ENCODE measurements at places on chromosomes 7 and 10.

DNA sequence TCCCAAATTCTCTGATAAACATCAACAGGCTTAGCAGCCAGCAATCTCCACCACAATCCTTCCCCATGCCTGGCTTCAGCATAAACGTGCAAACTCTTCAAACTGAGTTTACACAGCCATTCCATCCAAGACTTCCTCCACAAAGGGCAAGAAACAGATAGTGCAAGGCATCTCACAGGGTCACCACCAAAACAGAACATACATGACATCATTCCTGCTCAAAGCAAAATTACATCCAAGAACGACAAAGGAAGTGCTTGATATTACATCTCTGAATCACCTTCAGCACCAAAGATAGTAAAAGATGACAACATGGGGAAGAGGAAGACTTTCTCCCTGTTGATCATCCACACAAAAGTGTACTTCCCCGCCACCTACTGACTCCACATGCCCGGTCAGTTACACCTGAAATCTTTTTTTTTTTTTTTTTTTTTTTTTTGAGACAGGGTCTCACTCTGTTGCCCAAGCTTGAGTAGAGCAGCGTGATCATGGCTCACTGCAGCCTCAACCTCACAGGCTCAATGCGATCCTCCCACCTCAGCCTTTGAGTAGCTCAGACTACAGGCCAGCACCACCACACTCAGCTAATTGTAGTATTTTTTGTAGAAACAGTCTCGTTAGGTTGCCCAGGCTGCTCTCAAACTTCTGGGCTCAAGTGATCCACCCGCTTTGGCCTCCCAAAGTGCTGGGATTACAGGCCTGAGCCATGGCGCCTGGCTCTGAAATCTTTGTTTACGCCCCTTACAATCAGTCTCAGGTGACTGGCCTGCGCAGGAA lies 127.5 kb downstream of the PARD3 start:
- DNase-seq = no peak

DNA sequence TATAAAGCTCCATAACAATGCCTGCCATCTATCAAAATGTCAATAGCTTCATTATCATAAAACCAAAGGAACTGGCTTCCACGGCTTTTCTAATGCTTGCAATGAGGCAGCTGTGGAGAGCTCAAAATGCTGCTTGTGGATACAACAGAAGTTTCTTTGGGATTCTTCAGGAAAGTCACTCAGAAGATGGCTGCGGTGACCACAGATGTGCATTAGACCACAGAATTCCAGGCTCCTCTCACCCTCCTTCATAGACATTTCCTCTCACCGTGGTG lies 77.2 kb downstream of the CDCA7L start:
- DNase-seq = no peak

DNA sequence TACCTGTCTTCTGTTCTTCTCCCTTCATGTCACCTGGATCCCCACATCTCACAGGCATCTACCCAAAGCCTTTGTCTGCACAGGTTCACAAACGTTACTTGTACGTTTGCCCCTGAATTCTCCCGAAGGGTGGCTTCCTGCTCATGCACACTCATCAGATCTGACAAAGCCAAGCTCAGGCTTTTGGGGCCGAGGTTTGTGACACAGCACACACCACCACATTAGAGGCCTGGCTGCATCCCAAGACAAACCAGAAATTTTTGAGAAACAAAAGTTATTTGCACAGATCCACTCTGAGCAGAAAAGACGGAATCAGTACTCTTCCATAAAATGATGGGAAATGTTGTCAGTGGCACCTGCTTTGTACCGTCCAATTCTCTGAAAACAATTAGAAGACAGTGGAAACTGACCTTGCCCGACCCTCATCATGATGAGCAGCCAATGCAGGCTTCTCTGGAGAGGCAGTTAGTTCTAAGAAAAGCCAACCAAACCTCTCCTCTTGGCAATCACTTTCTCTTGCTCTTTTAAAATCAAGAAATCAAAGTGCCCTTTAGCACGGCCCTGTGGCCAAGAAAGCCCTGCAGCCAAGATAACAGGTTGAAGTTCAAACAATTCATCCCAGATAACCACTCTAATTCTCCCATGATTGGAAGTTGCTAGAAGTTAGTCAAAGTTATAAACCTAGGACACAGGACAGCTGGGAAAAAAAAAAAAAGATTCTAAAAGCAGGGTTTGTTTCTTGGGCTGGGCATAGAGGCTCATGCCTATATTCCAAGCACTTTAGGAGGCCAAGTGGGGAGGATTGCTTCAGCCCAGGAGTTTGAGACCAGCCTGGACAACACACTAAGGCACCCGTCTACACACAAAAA lies 13.6 kb upstream of the SVIL start:
- DNase-seq = no peak

DNA sequence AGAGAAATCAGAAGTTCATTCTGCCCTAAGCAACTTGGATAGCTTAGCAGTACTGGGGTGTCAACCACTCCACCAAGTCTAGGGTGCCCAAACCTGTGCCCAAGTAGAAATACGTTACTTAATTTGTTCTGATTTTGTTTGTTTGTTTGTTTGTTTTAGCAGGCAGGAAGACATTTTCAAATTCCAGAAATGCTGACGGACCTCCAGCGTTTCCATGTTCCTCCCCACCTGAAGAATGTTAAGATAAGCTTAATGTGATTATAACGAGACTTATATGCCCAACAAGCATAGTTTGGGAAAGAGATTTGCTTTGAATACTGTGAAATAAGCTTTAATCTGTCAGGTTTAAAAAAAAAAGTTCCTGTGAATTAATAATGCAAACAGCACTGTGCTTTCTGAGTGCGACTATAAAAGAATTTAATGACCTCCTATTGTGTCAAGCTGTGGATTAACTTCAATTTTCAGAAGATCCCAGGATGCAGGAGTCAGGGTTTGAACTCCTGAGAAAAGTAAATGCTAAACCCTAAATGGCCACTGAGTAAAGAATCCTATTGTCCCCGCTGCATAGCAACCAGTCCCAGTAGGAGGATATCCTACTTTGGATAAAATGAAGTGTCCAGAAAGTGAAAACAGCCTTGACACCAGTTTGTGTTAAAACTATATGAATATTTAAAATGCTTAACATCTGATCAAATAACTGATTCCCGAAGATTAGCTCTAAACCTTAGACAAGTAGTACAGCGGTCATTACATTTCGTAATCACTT lies 56.5 kb downstream of the LYZL1 start:
- no peak for DNase-seq

- DNase-seq = no peak
Measured at GRCh38 chr7:2794836-2795636, 49.1 kb downstream of the GNA12 start.

GRCh38 chr7:24665564-24666294 lies 91.5 kb downstream of the GSDME start:
- DNase-seq = no peak

DNA sequence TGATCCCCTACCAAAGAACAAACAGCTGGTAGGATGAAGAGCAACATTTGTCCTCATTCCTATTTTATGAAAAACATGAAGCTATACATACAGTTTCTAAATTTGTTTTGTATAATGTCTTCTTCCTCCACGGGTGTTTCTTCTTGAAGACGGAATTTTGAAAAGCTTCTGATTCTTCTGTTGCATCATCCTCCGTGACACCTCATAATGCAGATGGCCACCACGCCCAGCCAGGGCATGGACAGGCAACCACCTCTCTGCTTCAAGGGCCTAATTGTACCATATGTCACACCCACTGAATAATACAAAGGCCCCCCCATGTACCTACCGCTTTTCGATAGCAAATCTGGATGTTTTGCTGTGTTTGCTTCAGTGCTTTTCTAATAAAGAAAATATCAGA lies at the start of gene SUN3:
SUN3 (minus strand) TSS at position 170 of the 400 bp plus-strand sequence; CDS start at position 1, 169 bp downstream.
- no peak for DNase-seq

DNA sequence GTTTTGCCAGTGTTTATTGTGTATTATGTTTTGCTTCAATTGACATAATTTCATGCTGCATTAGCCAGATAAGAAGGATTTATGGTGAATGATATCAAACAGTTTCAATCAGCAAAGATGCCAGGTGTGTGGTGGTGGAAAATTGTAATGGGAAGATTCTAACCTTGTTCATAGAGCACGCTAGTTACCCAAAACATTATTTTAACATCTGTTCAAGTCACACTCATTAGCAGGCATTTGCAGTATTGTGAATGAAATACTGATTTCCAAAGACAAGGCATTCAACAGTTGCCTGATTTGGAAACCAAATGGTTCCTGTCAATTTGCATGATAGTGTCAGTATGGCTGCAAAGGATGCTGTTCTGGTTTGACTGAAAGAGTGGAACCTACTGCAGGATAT lies 129.7 kb downstream of the EPC1 start:
- DNase-seq = no peak

- no peak for DNase-seq
Measured at GRCh38 chr10:116620423-116621400, at the start of gene PNLIPRP2. Gene PNLIPRP2 (plus strand): TSS chr10:116620953.

DNA sequence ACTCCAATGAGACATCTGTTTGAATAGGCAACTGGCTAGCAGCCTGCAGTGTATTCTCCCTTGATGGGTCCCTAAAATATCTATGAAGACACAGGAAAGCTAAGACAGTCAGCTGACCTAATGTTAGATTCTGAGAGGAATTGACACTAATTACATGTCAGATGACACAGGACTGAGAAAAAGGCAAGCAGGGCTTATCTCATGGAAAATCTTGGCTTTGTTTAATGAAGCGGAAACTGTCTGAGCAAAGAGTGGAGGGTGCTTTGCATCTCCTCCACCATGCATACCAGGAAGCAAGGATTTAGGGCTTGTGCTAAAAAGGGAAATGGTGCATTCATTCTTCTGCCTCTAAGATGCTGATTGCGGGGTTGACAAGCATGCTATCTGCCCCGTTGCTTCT lies 135.5 kb upstream of the GLI3 start:
- DNase-seq = no peak

- no peak for DNase-seq
Measured at GRCh38 chr7:520503-521161, 986 bp upstream of the PDGFA start.

DNA sequence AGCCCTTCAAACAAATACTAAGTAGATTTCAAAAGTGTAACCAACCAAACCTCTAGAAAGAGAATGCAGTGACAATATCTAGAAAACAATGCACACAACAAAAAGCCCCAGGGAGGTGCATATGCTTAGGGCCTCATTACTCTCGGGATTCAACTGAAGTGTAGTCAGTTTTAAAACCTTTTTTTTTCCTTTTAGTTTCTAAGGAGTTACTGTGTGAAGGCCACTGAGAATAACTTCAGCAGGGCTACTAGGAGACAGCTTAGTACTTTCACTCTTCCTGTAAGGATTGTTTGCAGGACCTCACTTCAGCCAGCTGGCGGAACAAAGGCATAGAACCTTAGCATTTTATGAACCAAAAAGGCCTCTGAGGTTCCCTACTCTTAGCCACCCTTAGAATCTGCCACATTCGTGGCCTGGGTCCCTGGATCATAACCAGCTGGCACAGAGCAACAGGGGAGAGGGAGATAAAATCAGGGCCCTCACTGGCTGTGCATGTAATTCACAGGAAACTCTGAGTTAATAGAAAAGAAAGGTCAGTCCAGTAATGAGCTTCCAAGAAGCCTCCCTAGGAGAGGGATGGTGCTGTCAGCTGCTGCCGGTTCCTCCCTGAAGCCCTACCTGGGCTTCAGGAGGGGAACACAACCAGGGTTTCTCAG lies 3.6 kb downstream of the VOPP1 start:
- no peak for DNase-seq

GRCh38 chr7:140607441-140607989 lies 33.1 kb downstream of the DENND2A start:
- no peak for DNase-seq

GRCh38 chr7:156889089-156889488 lies 3.9 kb downstream of the LMBR1 start:
- DNase-seq = no peak

GRCh38 chr10:31867646-31868045 lies 61.0 kb downstream of the ARHGAP12 start:
- DNase-seq = no peak

DNA sequence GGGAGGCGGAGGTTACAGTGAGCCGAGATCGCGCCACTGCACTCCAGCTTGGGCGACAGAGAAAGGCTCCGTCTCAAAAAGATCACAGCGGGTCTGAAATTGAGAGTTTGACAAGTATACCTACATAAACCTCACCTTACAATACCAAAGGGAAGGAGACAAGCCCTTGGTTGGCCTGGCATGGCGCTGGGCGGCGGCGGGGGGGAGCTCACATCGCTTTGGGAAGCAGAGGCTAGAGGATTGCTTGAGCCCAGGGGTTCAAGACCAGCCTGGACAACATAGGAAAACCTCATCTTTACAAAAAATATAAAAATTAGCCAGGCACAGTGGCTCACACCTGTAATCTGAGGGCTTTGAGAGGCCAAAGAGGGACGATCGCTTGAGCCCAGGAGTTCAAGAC lies 1.1 kb upstream of the ARPC1A start:
- no peak for DNase-seq

- no peak for DNase-seq
Measured at GRCh38 chr7:23121165-23121564, 15.6 kb downstream of the KLHL7 start.

- no peak for DNase-seq
Measured at GRCh38 chr7:102891693-102892261, 21.0 kb upstream of the LRRC17 start.

DNA sequence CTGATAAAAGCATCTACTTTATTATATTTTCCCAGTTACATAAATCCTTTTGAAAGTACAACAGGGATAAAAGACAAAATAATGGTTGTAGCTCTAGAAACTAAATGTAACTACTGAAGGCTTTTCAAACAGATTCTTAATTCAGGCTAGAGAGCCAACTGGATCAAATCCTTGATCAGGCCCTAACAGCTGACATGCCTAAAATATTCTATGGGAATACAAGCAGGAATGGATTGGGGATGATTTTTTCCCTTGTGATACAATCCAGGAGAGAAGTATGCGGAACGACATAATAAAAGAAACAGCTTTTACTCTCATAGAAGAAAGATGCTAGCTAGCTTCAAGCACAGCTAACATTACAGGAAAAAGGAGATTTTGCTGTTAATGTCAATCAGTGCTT lies 49.0 kb downstream of the NT5C2 start:
- no peak for DNase-seq

- no peak for DNase-seq
Measured at GRCh38 chr10:78450239-78450638, 416.6 kb downstream of the RPS24 start.

DNA sequence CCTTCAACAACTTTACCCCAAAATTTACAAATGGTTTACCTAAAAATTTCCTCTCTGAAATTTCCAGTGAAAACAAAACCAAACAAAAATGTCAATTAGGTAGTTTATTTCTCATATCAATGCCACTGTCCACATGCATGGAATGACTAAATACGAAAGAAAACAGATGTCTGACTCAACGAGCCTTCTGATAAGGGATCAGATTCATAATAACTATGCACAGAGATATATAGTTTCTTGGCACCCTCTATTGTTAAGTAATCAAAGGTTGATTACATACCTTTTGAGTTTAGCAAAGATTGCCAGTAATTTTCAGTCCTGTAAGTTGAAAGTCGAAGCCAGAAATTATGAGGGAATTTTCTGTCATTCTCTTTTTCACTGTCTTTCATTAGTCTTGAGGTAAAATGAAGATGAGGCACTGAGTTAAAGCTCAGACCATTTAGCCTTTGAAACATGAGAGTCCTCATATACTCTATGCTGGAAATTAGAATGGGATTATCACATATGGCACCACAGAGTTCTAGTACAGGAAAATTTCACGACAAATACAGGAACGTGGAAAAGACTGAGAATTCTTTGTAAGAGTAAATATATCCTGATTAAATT lies 519.1 kb upstream of the ANKRD30A start:
- no peak for DNase-seq

- DNase-seq = no peak
Measured at GRCh38 chr7:151688236-151688780, 168.6 kb upstream of the RHEB start.

- DNase-seq = no peak
Measured at GRCh38 chr10:6598679-6599078, 18.6 kb upstream of the PRKCQ start.

GRCh38 chr7:137302081-137302480 lies 41.5 kb downstream of the PTN start:
- no peak for DNase-seq

All from stimulated activated CD4-positive, alpha-beta T cell treated with anti-CD3 and anti-CD28 coated beads, Interleukin-1b, Interleukin-23, amount 100 ng/mL, for 4 hours (primary cell).